Heart right ventricle (tissue), 16 donors: ENCODE measurements at places on chromosomes 5 and 9. TPM values are rescaled to one million over a fixed set of nuclear protein-coding genes. Genes with fewer than 3 reads are reported as not detected.

GRCh38 chr5:61081741-61082140 lies 80.5 kb downstream of the SMIM15 start:
- no peak for DNase-seq

GRCh38 chr5:159768243-159768642 lies 148.0 kb upstream of the ADRA1B start:
- DNase-seq, result no peak

DNA sequence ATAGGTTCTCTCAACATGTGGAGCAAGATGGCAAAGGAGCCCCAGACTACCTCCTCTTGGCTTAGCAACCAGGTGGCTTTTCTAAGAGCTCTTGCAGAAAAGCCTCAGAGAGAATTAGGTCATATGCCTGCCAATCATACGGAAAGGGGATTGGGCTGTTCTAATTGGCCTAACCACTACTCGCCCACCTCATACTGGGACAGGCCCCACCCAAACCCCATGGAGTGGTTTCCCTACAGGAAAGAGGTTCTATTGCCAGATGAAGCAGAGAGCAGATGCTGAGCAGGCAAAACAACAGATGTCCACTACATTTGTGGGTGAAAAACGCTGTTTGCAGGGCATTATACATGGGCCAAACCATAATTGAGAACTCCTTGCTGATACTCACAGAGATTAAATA lies 29.0 kb downstream of the ABLIM3 start:
- no peak for DNase-seq

GRCh38 chr9:82989929-82990328 lies 73.0 kb downstream of the RASEF start:
- no peak for DNase-seq

GRCh38 chr5:176776141-176776865 lies 34.1 kb upstream of the UNC5A start:
- no peak for DNase-seq

DNA sequence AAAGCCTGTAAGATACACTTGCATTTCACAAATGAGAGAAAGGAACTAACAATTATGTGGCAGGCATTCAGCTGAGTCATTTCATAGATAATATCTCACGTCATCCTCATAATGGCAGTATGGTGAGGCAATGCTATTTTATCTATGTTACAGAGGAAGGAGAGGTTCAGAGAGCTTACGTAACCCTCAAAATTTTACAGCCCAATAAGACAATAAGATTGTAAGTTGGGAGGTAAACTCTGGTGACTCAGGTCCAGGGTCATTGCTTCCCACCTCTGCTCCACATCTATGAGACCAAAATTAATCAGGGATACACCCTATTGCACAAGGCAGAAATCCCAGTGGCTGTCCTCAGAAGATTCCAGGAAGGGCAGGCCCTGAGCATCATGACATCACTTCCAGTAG lies 309.7 kb downstream of the NSG2 start:
- DNase-seq, result no peak

- no peak for DNase-seq
Measured at GRCh38 chr9:38195737-38196161, 126.7 kb upstream of the SHB start.

GRCh38 chr9:96555567-96556386 lies 63.9 kb downstream of the CDC14B start:
- no peak for DNase-seq

- no peak for DNase-seq
Measured at GRCh38 chr5:73321757-73322436, 126.7 kb downstream of the FOXD1 start.

- DNase-seq, result no peak
Measured at GRCh38 chr9:34690983-34691935, at the start of gene CCL19. Gene CCL19 (minus strand): TSS chr9:34691276. CDS start chr9:34691139, 137 bp downstream.

GRCh38 chr9:95635986-95636671 lies 119.4 kb upstream of the PTCH1 start:
- no peak for DNase-seq

DNA sequence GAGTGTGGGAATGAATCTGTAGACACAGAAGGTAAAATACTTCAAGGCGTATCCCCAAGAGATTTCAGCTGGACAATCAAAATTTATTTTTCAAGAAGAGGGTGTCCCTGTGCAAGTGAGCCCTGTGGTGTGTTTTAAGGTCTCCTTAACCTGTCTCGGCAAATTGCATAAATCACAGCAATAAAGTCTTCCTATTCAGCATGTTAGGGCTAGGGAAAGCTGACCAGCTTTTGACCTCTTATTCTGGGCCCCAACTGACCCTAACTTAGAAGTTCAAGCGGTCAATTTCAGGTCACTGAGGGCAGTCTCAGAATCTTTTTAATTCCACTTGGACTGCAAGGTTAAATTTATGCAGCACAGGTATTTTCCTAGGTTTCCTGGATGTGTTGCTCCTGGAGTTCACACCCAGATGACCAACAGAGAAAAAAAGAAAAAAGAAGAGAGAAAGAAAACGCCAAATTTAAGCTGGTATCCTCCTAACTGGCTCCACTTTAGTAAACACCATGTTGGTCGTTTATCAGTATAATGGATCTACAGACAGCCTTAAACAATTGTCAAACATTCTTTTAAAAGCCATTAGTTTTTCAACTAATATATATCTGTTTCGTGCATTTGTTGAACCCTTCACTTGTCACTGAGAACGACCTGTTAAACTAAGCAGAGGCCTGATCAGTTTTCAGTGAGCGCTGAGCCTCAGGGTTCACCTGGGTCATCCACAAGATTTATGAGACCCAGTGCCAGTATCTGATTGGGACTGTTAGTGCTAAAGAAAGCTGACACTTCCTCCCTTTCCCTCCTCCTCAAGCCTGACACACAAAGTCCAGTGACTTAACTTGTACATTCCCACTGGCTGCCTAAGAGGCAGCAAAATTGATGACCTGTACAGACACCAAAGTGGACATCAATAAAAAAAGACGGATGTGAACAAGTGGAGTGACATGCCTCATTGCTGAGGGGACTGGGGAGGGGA lies 546.1 kb downstream of the NR2F1-AS1 start:
- no peak for DNase-seq

GRCh38 chr9:136306211-136307208 lies 2.6 kb upstream of the CCDC187 start:
- DNase-seq, result no peak

GRCh38 chr5:161058781-161059180 lies 206.8 kb upstream of the ATP10B start:
- no peak for DNase-seq

DNA sequence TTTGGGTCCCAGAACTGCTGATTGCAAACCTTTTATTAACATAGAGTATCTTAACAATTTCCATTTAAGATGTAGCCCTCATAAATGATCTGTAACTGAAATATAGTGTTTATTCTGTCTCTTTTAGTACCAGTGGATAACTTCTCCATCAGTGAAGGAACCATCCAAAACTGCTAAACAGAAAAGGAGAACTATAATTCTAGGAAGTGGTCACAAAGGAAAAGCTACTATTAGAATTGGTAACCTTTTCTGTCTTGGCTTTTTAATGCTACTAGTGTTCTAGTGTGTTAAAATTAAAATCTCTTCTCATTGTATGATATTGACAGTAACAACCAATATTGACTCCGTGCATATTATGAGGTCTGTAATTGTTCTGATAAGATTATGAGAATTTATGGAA lies 12.8 kb downstream of the CEP78 start:
- no peak for DNase-seq

GRCh38 chr9:137789295-137789895 lies 88.2 kb upstream of the CACNA1B start:
- no peak for DNase-seq

DNA sequence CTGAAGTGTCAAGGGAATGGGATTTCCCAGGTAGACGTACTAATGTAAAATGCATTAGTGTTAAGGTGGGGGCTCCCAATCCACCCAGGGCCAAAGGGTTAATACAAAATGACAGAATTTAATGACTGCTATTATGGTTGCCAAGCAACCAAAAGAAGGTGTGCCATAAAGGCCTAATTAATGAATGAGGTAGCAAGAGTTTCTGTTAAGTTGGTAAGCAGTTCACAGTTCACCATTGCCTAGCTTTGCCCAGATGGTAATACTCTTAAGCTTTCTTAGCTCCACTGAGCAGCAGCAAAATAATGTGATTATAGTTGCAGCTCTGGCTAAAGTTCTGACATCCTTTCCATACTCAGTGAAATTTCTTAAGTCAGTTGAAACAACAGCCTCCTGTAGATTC lies 211.7 kb downstream of the DENND1A start:
- DNase-seq, result no peak

GRCh38 chr9:71213633-71214032 lies 92.2 kb upstream of the TRPM3 start:
- no peak for DNase-seq

GRCh38 chr9:117164512-117164911 lies 250.3 kb downstream of the ASTN2 start:
- no peak for DNase-seq

GRCh38 chr9:114487607-114488300 lies 17.5 kb downstream of the WHRN start:
- DNase-seq, result peak; percentile 62

TAF11L14 gene
- not detected for total RNA-seq

TEX48 gene
- not detected for total RNA-seq

FRMPD1 gene
- total RNA-seq, result 1.6 TPM

FOXD4L3 gene
- total RNA-seq, result not detected

TAF11L10 gene
- total RNA-seq, result not detected

PROB1 gene
- 64.8 TPM for total RNA-seq

SLC36A3 gene
- not detected for total RNA-seq

SPATA31A3 gene
- not detected for total RNA-seq

PCDHA1 gene
- not detected for total RNA-seq

TMEM174 gene
- not detected for total RNA-seq

BTNL8 gene
- total RNA-seq, result 0.18 TPM

CDH10 gene
- total RNA-seq, result not detected

LCN1 gene
- not detected for total RNA-seq
